ENCODE measurements at places on chromosomes 4 and X.

- DNase-seq: no peak
Measured at GRCh38 chr4:90181644-90182043, 54.5 kb downstream of the CCSER1 start.

DNA sequence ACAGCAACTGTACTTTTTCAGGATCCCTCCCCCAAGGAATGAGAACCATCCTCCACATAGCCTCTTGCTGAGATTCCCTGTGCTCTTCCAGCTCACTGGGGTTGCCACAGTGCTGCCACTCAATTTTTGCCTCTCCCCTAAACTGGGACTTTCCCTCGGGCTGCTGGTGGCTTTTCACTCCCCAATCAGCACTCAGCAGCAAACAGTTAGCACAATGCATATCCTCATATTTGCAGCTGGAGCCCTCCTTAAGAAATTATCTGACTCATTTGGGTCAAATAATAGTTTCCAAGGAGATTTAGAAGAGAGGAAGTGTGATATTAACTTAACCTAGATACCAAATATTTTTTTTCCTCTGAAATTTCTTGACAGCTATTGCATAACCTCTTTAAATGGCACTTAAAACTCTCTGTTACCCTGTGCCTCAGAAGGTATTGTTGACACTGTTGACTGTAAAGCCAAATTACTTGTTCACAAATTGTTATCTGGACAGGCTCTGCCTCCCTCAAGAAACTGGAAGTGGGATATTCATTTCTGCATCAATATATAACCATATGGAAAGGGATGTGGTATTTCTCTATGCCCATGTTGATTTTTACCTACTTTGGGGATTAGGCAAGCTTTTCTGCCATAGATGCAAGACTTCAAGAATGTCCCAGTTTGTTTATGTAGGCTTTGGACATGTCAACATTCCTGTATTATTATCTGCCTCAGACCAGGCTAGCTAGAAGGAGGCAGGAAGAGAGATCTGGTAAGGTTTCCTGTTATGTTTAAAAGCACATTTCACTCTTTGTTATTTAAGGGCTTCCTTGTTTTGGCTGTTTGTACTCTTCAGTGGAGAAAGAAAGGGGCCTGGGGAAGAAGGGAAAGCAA, 58.0 kb downstream of the SEPTIN11 start:
- no peak for DNase-seq

DNA sequence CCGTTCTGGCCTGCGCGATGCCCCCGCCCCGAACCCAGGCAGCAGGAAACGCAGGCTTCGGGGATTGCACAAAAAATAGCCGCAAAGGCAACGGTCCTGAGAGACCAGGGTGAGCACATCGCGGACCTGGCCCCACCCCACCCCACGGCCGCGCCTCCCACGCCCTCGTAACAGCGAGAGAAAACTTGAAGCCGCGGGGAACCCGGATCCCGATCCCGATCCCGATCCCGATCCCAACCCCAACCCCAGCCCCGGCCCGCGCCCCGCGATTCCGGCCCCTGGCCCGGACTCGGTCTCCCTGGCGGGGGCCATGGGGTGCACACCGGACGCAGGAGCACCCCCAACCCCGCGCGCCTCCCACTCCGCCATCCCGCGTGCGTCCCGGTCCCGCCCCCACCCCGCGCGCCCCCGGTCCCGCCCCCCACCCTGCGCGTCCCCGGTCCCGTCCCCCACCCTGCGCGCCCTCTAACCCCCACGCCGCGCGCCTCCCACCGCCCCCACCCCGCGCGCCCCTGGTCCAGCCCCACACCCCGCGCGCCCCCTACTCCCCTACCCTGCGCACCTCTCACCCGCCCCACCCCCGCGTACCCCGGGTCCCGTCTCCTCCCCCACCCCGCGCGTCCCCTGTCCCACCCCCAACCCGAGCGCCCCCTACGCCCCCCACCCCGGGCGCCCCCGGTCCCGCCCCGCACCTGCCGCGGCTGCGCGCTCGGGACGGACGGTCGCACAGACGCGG, 29.0 kb downstream of the NOP14 start:
- no peak for DNase-seq

- DNase-seq: no peak
Measured at GRCh38 chrX:136586386-136586785, 54.4 kb downstream of the VGLL1 start.

DNA sequence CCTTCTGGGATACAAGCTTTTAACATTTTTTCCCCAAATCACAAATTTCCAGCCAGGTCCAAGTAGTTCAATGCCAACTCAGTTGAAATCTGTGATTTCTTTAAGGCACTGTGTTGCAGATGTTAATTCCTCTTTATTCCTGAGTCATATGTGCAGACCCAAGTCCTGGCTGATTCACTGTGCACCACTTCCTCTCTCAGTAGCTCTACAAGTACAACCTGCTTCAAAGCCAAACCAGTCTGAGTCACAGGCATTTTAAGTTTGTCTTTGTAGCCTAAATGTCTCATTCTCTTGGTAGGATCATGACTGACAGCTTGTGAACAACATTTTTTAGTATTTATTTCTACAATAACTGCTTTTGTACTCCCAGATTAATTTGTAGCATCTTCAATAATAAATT, 165.6 kb upstream of the S100G start:
- no peak for DNase-seq

GRCh38 chr4:142696334-142697122, 149.6 kb downstream of the INPP4B start:
- DNase-seq: no peak

DNA sequence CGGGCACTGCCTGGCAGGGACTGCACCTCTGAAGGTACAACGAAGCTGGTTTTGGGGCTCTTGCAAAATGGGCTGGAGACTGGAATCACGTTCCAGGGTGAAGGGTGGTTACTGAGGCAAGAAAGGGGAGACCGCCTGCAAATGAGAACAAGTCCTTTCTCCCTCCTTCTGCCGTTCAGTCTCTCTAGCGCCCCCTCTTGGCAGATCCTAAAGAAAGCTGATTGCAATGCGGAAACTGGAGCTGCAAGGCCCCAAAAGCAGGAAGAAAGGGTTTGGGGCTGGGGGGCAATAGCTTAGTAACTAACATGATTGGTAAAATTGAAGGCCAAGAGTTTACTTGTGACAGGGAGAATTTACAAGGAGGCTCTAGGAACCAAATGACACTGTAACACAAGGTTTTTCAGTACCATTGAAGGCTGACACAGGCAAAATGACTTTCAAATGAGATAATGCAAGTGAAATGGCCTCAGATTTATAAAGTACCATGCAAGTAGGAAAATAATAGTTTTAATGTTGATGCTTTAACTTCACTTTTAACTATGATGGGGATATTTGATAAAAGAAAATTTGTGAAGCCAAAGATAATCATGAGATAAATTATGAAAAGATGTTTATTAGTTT, 222.7 kb upstream of the HAND2 start:
- DNase-seq: peak; percentile 27

DNA sequence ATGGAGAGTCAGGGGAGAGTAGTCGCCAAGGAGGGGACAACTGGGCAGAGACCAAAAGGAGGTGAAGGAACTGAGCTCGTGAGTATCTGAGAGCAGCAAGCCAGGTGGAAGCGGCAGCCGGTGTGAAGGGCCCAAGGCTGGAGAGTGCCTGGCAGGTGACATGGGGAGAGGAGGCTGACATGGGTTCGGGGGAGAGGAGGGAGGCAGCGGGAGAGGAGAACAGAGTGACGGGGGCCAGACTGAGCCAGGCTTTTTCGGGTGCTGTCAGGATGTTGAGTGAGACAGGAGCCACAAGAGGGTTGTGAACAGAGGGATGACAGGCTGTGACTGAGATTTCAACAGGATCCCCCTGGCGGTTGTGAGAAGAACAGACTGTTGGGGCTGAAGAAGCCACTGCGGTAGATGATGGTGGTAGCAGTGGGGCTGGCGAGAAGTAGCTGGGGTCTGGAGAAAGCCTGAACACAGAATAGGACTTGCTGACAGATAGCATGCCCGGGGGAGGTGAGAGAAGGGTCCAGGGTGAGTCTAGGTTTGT, 5.7 kb downstream of the ELK1 start:
- DNase-seq: no peak

DNA sequence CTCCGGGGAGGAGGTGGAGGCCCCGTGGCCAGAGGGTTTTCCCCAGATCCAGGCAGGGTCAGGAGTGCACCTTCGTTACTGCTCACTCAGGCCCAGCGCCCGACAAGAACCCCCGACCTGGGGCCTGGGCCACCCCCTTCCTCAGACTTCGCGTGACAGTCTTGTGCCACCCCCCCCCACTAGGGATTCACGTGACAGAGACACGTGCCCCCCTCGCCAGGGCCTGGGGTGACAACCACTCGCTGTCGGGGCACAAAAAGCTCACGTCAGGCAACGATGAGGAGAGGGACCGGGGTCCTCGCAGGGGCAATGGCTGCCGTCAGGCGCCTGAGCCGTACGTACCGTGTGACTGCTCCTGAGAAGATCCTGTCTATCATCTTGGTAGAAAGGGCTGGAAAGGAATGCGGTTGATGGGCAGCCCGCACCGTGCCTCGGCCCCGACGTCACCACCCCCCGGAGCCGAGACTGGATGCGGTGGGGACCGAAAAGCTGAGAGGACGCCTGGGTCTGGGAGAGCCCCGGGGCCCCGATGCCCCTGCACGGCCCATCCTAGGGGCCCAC, 23.0 kb upstream of the GTPBP6 start:
- no peak for DNase-seq

GRCh38 chr4:147160908-147161513, 215.3 kb upstream of the TTC29 start:
- peak; percentile 43 for DNase-seq

GRCh38 chr4:78292341-78292740, 235.2 kb downstream of the FRAS1 start:
- DNase-seq: no peak

GRCh38 chr4:3372933-3373465, 68.8 kb upstream of the HGFAC start:
- no peak for DNase-seq

DNA sequence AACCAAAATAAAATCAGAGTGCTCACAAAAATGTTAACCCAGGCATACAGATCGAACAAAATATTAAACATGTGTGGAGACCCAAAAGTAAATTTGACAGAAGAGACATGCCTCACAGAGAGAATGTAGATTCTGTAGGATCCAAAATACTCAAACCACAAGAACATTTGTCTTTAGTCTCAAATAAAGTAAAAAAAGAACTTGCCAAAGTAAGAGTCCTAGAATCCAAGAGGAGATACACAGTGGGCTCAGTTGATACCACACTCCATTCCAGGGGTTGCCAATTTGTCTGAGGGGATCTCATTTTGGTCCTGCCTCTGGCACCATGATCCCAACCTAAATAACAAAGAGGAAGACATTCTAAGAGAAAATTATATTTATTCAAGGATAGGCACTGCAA, 316.4 kb downstream of the GALNTL6 start:
- no peak for DNase-seq

- no peak for DNase-seq
Measured at GRCh38 chrX:47562615-47563243, 1.7 kb downstream of the ARAF start.

DNA sequence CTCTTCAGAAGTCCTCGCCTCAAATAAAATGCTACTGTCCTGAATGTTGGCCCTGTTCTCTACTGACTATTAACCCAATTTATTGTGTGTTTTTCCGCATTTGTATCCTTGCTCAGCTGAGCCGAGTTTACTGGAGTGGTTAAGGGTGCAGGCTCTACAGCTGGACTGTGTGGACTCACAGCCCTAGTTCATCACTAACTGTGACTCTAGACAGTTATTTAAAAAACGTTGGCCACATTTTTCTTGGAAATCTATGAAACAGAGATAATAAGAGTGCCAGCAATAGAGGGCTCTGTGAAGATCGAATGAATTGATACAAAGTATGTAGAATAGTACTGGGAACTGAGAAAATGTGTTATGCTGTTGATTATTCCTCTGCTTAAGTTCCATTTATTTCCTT, 2.9 kb upstream of the GUF1 start:
- no peak for DNase-seq

DNA sequence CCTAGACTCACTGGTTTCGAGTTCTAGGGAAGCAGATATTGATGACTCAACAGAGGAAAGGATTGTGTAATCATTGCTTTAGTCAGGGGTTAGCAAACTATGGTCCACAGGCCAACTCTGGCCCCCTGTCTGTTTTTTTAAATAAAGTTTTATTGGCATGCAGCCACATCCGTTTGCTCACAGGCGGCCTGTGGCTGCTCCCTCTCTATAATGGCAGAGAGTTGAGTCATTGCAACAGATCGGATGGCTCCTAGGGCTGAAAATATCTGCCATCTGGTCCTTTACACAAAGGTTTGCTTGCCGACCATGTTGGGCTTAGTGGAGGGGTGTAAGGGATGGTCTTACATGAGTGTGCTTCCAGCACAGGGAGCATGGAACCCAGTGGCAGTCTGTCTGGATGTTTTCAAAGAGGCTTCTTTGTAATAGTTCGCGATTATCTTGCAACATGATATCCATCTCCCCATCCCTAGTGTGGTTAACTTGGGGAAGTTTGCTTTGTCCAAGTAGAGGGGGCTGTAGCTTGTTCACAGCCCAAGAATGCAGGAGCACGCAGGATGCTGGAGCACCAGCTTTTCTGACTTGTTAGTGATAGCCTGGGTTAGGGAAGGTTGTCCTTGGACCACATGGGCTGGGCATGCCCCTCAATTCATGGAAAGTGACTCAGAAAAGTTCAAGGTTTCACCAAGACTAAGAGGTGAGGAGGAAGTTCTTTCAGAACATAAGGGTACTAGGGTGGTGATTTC, 59.3 kb upstream of the CLDN34 start:
- DNase-seq: no peak

DNA sequence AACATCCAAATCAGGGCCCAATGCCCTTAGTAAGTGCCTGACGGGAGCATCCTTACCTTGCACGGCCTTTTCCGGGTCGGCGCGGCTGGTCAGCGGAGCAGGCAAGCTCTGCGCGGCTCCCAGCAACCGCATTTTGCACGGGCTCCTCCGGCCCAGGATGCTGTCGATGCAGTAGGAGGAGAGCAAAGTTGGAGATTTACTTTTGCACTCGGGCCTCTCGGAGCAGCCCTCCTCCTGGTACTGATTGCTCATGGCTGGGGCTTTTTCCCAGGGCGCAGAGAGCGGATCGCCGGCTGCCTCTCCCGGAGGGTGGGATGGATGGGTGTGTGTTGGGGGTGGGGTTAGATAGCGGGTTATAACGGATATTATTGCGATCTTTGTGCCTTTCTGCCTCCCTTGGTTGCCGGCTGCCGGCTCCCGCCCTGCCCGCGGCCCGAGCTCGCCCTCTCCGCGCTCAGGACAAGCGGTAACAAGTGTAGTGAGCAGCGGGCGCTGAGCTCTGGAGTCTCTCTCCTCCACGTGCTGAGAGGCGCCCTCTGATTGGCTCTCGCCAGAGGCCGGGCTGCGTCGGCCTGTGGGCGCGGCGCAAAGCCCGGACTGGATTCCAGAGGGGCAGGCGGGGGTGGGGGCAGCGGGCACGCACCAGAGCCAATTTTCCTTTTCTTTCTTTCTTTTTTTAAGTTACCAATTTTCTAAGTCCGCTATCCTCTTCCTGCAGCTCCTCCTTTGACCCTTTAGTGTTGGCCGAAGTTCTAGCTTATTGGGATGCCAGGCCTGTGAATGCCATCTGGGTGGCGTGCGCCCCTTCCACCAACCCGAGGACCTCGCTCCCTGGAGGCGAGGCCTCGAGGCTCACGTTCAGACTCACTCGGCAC, at the start of gene ARX:
Gene ARX (minus strand): TSS at position 480 of the 875 bp plus-strand sequence. CDS start 228 bp downstream, at position 252.
- DNase-seq: peak; percentile 64

DNA sequence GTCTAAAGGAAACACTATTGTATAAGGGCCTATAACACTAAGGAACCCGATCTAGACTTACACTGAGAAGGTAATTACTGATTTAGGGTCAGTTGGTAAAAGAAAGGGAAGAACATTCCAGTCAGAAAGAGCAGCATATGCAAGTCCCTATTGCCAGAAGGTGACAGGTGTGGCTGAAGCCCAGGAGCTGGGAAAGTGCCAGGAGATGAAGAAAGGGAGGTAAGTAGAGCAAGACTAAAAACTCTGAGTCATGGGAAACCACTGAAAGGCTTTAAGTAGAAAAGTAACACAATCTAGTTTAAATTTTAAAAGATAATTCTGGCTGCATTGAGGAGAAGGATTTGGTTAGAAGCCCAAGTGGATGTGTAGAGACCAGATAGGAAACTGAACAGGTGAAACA, 77.7 kb upstream of the INTU start:
- no peak for DNase-seq

Data from neuronal stem cell (in vitro differentiated cells).